SK-N-SH (cell line): ENCODE measurements at places on chromosomes 3 and 15. TPM values are rescaled to one million over a fixed set of nuclear protein-coding genes. Genes with fewer than 3 reads are reported as not detected.

DNA sequence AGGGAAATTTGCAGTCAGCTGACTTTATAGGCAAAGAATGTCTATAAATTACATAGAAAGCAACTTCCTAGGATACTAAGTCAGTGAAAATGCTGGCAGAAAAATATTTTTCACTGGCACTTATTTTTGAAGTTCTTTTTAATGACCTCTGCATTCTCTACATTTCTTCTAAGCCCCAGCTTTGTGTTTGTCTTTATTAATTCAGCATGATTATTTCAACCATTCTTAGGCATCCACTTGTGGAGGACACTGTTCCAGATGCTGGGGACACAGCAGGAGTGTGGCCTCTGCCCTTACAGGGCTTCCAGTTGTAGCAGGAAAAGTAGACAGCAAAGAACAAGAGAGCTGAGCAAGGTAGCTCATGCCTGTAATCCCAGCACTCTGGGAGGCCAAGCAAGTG, 15.0 kb downstream of the LRRK1 start:
- H3K4me1 ChIP-seq: no peaks in the 10 kb centered on the region; the same call in 1 of the 2 replicates
- H3K27me3 ChIP-seq: no peaks in the 10 kb centered on the region
- H3K4me3 ChIP-seq: no peak overlapping the region
- no peaks in the 10 kb centered on the region for H3K36me3 ChIP-seq
- no peak overlapping the region for H3K27ac ChIP-seq

DNA sequence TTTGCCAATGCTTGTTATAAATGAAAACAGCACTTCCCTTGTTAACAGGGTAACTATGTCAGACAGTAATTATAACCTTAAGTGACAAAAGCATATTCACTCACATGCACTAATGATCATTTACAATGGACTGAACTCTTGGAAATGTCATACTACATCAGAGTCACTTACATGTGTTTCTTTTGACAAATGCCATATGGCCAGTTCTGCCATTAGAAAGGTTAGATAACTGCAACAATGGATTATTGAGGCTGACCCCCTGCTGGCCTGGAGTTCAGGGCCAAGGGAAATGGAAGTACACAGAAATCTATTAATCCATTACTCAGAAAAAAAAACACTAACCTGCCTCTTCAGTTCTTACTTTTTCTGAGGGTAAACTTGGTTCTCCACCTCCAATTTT, 313.4 kb downstream of the CNTN3 start:
- DNase-seq: peak; percentile 44
- H3K27ac ChIP-seq: peak overlapping the region; percentile 47
- H3K4me1 ChIP-seq: peaks cover 12% of the 10 kb centered on the region
- H3K4me3 ChIP-seq: no peak overlapping the region
- no peaks in the 10 kb centered on the region for H3K36me3 ChIP-seq

GRCh38 chr3:16697443-16698147, 92.4 kb upstream of the DAZL start:
- no peaks in the 10 kb centered on the region for H3K27me3 ChIP-seq
- no peak for DNase-seq
- H3K27ac ChIP-seq: no peak overlapping the region
- no peaks in the 10 kb centered on the region for H3K36me3 ChIP-seq
- H3K4me1 ChIP-seq: no peaks in the 10 kb centered on the region

DNA sequence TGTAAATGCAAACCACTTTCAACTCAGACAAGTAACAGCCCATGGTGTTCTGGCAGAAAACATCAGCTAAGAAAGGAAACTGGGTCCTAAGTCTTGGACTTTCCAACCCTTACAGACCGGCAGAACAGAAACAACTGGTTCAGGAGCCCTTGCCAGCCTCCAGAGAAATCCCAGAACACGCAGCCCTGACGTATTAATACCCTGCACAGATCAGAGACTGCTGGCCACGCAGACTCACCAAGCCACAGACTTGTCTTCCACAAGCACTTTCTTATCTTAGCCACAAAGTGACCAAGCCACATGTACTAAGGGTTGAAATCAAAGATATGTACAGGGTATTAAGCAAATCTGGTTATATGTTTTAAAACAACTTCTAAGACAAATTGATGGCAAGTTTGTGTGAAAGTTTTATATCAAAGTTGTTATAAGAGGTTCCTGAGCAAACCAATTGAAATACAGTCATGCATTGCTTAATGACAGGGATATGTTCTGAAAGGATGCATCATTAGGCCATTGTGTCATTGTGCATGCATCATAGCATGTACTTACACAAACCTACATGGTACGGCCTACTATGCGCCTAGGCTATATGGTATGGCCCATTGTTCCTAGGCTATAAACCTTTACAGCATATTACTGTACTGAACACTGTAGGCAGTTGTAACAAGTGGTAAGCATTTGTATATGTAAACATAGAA, 36.8 kb downstream of the BTD start:
- H3K27ac ChIP-seq: peak overlapping the region; percentile 99
- no peaks in the 10 kb centered on the region for H3K36me3 ChIP-seq
- no peaks in the 10 kb centered on the region for H3K27me3 ChIP-seq
- no peak for DNase-seq
- H3K4me3 ChIP-seq: no peak overlapping the region

Gene CHAC1
- polyA plus RNA-seq: 9.3 and 12.3 TPM in 2 replicates

Gene C3orf20
- polyA plus RNA-seq: not detected in 2 replicates

Gene FSIP1
- polyA plus RNA-seq: 0.43 and 0.45 TPM in 2 replicates

GRCh38 chr3:109098079-109098644, 19.8 kb downstream of the MORC1 start:
- no peak overlapping the region for H3K27ac ChIP-seq
- H3K4me3 ChIP-seq: no peak overlapping the region
- no peaks in the 10 kb centered on the region for H3K36me3 ChIP-seq

GRCh38 chr15:44620081-44620480, 43.4 kb downstream of the SPG11 start:
- no peaks in the 10 kb centered on the region for H3K4me1 ChIP-seq
- H3K27ac ChIP-seq: no peak overlapping the region
- peaks cover 76% of the 10 kb centered on the region for H3K36me3 ChIP-seq
- H3K27me3 ChIP-seq: no peaks in the 10 kb centered on the region

DNA sequence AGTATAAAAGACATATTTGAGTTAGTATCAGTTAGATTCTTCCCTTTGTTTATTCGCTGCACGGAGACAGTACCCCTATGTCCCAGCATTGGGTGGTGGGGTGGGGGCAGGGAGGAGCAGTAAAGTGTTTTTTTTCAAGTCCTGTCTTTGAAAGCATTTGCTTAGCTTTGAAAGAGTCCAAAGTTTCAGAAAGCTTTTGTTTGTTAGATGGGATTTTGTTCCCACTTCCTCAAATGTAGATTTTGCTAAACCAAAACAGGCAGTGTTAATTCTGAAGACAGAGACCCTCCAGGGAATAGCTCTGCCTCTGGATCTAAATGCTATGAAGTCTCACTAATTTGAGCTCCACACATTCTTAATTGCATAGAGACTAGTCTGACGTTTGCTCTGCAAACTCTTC, 114.6 kb upstream of the KCNAB1 start:
- no peak for DNase-seq
- no peak overlapping the region for H3K4me3 ChIP-seq
- no peaks in the 10 kb centered on the region for H3K36me3 ChIP-seq
- no peaks in the 10 kb centered on the region for H3K4me1 ChIP-seq
- H3K27ac ChIP-seq: no peak overlapping the region
- H3K27me3 ChIP-seq: no peaks in the 10 kb centered on the region; the same call in 1 of the 2 replicates

- no peaks in the 10 kb centered on the region; the same call in 1 of the 2 replicates for H3K27me3 ChIP-seq
- H3K27ac ChIP-seq: no peak overlapping the region
- no peaks in the 10 kb centered on the region for H3K36me3 ChIP-seq
- no peak overlapping the region for H3K4me3 ChIP-seq
- DNase-seq: no peak
These were observed 13.2 kb downstream of the MEGF11 start for GRCh38 chr15:66240240-66240794.

- H3K27me3 ChIP-seq: no peaks in the 10 kb centered on the region
These were observed 5.0 kb upstream of the SGO1 start for GRCh38 chr3:20190991-20191390.

DNA sequence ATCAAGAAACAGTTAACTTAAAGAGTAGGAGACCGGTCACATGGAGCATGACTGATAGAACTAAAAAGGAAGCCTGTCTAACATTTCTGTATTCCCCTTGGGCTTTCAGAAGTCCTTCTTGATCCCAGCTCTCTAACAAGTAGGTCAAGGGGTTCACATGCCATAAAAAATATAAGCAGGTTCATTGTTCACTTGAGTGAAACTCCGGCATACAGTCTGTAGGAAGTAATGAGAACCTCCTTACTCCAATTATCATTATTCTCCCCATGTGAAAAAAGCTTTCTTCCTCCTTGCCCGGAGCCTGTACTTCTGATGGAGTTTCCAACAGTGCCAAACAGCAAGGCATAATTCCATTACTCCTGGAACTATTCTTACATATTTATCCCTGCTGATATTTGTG, 242.8 kb upstream of the CNTN4 start:
- H3K27me3 ChIP-seq: no peaks in the 10 kb centered on the region
- no peak overlapping the region for H3K4me3 ChIP-seq
- H3K4me1 ChIP-seq: no peaks in the 10 kb centered on the region
- DNase-seq: no peak
- H3K36me3 ChIP-seq: no peaks in the 10 kb centered on the region

- no peak for DNase-seq
- no peak overlapping the region for H3K27ac ChIP-seq
- H3K36me3 ChIP-seq: no peaks in the 10 kb centered on the region
- H3K27me3 ChIP-seq: no peaks in the 10 kb centered on the region
These were observed 24.8 kb upstream of the CMTM7 start for GRCh38 chr3:32366638-32367397.

- H3K4me1 ChIP-seq: peaks cover 2% of the 10 kb centered on the region; the same call in 1 of the 2 replicates
- no peak overlapping the region for H3K4me3 ChIP-seq
- no peak for DNase-seq
- no peaks in the 10 kb centered on the region for H3K27me3 ChIP-seq
- peaks cover 5% of the 10 kb centered on the region for H3K36me3 ChIP-seq
These were observed 1.8 kb upstream of the SNAP23 start for GRCh38 chr15:42493679-42494078.

DNA sequence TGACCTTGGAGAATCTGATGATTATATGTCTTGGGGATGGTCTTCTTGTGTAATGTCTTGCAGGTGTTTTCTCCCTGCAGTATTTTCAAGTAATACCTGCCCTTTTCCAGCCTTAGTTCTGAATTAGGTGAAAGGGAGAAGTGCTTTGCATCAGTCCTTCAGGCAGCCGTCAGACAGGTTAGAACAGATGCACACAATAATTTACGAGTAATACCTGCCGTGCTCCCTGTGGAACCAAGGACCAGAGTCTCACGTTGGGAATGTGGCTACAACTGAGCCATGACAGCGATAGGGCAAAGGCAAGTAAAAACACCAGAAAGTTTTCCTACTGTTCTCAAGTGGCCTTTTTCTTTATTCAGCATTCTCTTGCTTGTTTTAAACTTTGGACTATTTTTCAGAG, 69.1 kb downstream of the CHCHD6 start:
- H3K36me3 ChIP-seq: no peaks in the 10 kb centered on the region
- no peak for DNase-seq
- H3K27me3 ChIP-seq: no peaks in the 10 kb centered on the region
- no peak overlapping the region for H3K27ac ChIP-seq
- no peak overlapping the region for H3K4me3 ChIP-seq

- H3K4me1 ChIP-seq: peaks cover 21% of the 10 kb centered on the region
- H3K4me3 ChIP-seq: peak overlapping the region; percentile 14; the same call in 1 of the 2 replicates
- DNase-seq: no peak
- no peaks in the 10 kb centered on the region for H3K36me3 ChIP-seq
These were observed 36.7 kb upstream of the NDUFB4 start for GRCh38 chr3:120559242-120560061.

Gene SGO1
- polyA plus RNA-seq: 1.6 and 2.2 TPM in 2 replicates

- H3K4me1 ChIP-seq: no peaks in the 10 kb centered on the region; the same call in 1 of the 2 replicates
- H3K27me3 ChIP-seq: peaks cover 4% of the 10 kb centered on the region; the same call in 1 of the 2 replicates
- no peak for DNase-seq
- H3K4me3 ChIP-seq: no peak overlapping the region
- H3K27ac ChIP-seq: no peak overlapping the region
These were observed 22.7 kb upstream of the STARD5 start for GRCh38 chr15:81346611-81347010.
